Stimulated activated CD8-positive, alpha-beta memory T cell treated with anti-CD3 and anti-CD28 coated beads, Interleukin-12 subunit alpha, Interleukin-12 subunit beta, amount 100 ng/mL, for 1 hour (primary cell): ENCODE measurements at places on chromosomes 6 and 20.

- no peak for DNase-seq
These were observed 85.4 kb downstream of the SLX4IP start for GRCh38 chr20:10520528-10520927.

- DNase-seq, result no peak
These were observed 19.5 kb downstream of the PHACTR2 start for GRCh38 chr6:143697076-143697800.

DNA sequence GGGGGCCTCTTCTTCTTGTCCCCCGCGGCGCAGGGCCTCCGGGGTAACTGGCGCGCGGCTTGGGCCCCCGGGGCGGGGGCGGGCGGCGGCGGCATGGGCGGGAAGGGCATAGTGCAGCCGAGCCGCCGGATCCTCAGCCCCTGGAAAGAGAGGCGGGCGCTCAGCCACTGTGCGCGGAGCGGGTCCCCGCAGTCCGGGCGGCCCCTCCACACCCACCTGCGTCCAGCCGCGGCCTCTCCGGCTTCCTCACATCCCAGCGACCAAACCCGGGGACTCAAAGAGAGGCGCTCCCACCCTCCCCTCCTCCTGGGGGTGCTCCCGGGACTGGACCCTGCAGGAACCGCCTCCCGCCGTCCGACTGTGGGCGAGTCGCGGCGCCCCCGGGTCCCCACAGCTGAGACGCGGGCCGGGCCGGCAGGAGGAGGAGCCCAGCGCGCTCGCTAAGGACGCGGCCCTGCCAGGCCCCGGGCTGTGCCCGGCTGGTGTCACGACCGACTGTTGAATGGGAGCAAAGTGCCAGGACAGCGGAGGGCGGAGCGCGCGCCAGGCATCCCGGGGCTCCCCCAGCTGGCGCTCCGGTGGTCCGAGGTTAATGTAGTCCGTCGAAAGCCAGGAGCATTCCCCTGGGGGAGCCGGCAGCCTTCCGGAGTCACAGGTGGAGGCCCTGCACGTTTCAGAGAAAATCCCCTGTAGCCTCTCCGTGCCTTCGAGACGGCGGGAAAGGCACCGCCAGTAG lies at the start of gene PRR18:
Gene PRR18, minus strand, starts transcription at position 360 of the 736 bp plus-strand sequence. Its CDS starts 250 bp downstream, at position 110.
- DNase-seq, result no peak

- DNase-seq, result no peak
These were observed 5.3 kb upstream of the TASP1 start for GRCh38 chr20:13644010-13644409.

- no peak for DNase-seq
These were observed 117.2 kb downstream of the OTOR start for GRCh38 chr20:16865406-16865805.

DNA sequence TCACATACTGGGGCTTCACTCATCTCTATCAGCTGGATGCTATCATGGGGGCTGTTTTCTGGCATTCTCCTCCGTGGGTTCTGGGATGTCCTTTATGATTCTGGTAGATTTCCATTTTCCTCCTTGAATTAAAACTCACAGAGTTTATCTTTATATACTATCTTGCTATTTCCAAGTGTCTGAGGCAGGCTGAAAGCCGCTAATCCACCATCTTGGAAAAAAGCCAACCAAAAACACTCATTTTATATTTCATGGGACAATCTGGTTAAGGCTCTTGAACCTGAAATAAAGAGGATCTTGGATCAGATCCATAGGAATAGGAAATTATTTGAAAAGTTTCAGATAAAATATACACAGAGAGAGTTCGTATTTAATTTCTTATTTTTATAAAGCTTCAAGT lies 86.0 kb downstream of the AFG1L start:
- DNase-seq, result no peak

- DNase-seq, result no peak
These were observed 21.2 kb upstream of the NHSL1 start for GRCh38 chr6:138520463-138520862.

DNA sequence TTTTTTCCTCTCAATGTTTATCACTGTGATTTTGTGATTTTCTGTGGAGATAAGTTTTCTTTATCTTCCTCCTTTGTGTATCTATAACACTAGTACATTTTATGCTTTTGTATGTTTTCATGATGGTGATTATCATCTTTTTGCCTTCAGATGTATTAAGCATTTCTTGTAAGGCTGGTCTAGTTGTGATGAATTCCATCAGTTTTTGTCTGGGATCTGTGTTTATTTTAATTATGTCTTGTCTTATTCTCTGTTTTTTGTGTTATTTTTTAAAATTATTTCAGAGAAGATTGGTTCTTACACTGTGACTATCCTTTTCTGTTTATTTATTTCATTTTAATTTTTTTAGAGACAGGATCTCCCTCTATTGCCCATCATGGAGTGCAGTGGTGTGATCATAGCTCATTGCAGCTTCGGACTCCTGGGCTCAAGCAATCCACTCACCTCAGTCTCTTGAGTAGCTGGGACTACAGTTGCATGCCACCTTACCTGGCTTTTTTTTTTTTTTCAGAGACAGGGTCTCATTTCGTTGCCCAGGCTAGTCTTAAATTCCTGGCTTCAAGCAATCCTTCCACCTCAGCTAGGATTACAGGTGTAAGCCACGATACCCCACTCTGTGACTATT lies 187.4 kb downstream of the SLC16A10 start:
- no peak for DNase-seq

DNA sequence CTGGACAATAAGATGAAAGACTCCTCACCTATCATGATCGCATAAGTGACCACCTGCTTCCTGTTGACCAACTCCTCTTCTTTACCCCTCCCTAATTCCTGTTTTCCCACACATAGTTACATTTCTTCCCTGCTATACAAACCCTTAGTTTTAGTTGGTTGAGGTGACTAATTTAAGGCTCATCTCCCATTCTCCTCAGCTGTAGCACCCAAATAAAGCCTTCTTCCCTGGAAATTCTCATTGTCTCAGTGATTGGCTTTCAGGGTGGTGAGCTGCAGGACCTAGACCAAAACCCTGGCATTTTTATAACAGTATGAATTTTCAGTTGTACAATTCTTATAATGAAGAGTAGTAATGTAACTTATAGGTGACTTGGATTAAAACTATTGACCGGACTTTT lies 2.1 kb downstream of the FKBP1C start:
- DNase-seq, result no peak
